ENCODE measurements at places on chromosomes 3 and 15. TPM values are rescaled to one million over a fixed set of nuclear protein-coding genes. Genes with fewer than 3 reads are reported as not detected.

- no peak for DNase-seq
These were observed 118.1 kb downstream of the CLSTN2 start for GRCh38 chr3:140052771-140053702.

- DNase-seq, result no peak
These were observed 241.8 kb upstream of the LRTM1 start for GRCh38 chr3:55169608-55170072.

DNA sequence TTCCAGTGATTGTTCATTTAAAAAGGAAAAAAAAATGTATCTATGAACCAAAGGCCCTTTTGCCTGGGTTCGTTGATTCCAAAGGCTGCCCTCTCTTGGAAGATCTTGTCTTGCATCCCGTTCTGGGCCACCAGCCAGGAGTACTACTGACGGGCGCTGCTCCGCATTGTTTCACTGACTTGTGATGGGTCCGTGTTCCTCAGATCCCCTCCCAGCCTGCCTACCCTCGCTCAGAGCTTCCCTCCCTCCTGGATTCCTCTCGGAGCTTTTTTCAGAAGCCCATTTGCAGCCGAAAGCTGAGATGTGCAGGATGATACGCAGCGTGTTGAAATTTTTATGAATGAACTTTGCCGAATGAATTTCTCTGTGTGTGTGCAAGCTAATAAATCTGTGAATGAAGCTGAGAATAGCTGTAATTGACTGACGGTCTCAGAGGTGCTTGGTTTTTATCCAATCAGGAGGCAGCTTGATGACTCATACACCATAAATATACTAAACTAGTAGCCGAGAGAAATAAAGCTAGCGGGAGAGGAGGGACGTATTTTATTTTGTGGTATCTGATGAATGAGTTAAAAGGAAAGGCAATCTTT, at the start of gene SHC4:
Gene SHC4, minus strand, starts transcription at position 396 of the 590 bp plus-strand sequence. CDS start 904 bp downstream, outside the sequence.
- DNase-seq, result no peak

DNA sequence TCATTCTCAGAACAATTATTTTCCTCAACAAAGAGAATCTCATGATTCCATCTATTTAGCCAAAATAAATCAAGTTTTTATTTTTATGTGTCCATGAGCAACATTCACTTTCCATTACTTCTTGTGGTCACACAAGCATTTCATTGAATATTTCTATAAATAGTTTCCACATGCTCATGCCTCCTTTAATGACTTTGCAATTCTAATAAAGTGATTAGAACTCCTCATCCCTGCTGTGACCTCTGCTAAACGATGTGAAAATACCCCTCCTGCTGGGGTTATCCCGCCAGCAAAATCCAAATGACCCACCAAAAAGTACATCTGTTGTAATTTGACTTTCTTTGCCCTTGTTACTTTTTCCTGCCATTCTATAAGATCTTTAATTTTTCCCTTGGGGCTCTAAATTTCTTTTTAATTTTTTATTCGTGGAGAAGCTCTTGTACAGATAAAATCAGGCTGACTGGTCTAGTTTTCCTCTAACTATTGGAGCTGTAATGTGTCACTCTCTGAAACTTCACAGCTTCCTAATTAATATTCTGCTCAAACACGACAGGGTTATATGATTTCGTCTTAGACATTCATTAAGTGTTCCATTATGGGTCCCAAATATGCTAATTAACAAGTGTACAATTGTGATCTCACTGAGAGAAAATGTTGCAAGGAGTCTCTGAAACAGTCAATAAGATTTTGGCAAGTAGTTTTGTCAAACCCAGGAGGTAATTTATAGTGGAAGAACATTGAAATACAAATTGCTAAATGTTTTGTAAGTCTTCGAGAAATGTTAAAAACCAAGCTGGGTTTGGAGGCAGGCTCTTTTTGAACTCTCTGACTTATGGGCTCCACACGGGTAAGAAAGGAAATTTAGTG, 533.1 kb upstream of the NAALADL2 start:
- DNase-seq, result no peak

- no peak for DNase-seq
These were observed 179.3 kb upstream of the UBE2E1 start for GRCh38 chr3:23626442-23626841.

DNA sequence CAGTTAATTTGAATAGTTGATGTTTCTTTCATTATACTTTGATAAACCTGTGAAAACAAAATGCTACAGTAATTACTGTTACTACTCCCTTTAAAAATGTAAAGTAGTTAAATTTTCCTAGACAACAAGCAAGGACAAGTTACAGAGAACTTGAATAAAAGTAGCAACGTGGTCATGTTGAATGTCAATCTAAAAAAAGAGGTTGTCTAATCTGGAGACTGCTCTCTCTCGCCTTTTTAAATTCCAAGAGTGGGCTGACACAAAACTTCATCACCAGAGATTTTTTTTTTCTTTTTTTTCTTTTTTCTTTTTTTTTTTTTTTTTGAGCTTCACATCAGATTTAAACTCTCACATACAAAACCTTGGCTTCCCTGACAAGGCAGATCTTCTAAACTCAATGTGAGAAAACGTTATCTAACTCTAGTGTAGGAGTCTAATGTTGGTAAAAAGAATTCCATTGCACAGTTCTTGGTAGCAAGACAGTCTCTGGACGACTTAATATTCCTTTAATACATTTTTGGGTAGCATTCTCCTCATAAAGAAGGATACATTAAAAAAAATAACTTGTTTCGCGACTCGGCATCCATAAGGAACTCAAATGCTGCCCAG, 4.1 kb downstream of the FOXP1 start:
- no peak for DNase-seq

DNA sequence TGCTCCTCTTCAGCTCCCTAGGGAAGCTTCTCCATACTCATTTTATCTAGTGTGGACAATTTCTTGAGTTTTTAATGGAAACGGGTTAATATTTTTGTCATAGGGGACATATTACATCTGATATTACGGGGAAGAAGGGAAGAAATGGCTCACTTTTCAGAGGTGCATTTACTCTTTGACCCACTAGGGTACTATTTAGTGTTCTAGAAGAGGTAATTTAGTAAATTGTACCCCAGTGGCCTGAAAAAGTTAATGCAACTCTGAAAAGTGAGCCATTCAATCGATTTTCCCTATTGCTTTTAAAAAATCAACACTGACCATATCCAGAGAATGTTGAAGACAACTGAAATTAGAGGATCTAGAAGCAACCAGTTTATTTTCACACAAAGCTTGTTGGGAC, 71.2 kb downstream of the MAP2K5 start:
- DNase-seq, result peak; percentile 4

GRCh38 chr15:98103570-98103969, 143.1 kb downstream of the ARRDC4 start:
- no peak for DNase-seq

- DNase-seq, result no peak
These were observed 60.5 kb downstream of the KLF13 start for GRCh38 chr15:31387092-31387478.

DNA sequence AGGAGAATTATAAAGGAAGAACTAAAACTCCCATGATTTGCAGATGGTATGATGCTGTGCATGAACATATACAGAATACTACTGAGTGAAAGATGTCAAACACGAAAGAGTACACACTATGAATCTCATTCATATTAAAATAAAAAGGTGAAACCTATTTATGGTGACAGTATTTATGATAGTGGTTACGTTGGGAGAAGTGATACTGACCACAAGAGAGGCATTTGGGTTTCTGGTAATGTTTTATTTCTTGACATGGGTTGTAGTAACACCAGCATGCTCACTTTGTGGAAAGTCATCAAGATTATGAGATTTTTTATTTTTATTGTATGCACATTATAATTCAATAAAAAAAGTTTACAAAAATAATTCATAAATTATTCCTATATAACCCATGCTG, 324.0 kb downstream of the GAP43 start:
- DNase-seq, result no peak

The MYH15 gene
- 0.06 TPM for total RNA-seq

The FILIP1L gene
- total RNA-seq, result not detected

The GP5 gene
- total RNA-seq, result not detected

The WNT7A gene
- total RNA-seq, result not detected

The GABRR3 gene
- not detected for total RNA-seq
